Stimulated activated naive CD8-positive, alpha-beta T cell treated with anti-CD3 and anti-CD28 coated beads, Interleukin-15, amount 100 ng/mL, for 72 hours (primary cell): ENCODE measurements at places on chromosomes 2 and 18.

DNA sequence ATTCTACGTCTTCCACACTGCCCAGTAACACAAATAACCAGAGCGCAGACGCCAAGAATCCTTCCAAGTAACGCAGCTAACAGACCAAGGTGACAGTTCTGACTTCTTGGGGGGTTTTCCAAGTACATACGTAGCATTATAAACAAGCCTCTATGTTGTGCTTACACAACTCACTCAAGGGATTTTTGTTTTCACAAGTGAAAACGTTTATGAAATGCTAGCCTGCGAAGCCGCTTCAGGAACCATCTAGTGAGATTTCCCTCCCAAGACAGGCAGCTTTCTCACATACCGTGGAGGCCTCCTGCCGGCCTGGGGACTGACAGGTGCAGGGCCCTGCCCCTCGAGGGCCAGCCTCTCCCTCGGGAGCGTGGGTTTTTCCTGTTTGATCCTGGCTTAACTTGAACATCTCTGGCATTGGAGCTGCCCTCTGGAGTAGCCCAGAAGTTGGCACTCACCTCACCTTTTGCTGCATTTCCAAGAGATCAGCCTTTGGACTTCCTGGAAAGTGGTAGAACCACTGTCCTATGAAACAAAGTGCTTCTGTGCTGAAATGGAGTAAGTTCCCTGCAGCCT, 151.1 kb downstream of the MBP start:
- DNase-seq: no peak

DNA sequence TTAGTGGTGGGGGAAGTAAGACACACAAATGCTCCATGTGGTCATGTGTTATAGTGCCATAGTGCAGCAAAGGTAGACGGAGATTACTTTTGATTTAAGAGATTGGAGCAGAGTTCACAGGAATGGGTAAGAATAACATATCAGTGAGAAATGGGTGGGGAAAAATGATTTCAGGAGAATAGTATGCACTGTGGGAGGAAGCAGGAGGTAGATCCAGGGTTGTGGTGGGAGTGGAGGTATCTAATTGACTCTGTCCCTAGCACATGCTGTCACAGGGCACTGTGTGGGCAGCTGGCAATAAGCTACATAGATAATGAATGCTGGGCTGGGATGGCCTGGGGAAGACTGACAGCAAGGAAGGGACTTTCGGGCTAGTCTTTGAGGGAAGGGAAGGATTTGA, 65.3 kb downstream of the STAT1 start:
- no peak for DNase-seq

DNA sequence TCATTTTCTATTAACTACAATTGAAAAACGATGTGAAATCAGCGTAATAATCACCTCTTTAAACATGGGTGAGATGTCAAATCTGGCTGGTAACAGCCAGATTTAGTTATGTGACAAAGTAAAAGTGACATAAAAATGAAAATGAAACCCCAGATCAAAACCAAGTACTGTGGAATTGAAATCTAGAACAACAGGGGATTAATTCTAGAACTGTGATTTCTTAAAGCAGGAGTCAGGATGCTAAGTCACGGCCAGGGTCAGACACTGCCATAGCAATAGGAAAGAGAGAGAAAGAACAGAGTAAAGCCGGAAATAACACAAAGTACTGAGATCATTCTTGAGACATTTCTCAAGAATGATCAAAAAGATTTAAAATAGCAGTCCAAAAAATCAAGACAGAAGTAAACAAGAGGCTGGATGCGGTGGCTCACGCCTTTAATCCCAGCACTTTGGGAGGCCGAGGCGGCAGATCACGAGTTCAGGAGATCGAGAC, 1183.7 kb upstream of the NXPH2 start:
- no peak for DNase-seq

DNA sequence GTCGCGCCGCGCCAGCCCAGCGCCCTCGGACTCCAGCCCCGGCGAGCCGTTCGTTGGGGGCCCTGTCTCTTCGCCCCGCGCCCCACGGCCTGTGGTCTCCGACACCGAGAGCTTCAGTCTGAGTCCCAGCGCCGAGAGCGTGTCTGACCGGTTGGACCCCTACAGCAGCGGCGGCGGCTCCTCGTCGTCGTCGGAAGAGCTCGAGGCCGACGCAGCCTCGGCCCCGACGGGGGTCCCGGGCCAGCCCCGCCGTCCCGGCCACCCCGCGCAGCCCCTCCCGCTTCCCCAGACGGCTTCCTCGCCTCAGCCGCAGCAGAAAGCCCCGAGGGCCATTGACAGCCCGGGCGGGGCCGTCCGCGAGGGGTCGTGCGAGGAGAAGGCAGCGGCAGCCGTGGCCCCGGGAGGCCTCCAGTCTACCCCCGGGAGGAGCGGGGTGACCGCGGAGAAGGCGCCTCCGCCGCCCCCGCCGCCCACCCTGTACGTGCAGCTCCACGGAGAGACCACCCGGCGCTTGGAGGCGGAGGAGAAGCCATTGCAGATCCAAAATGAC, 1.4 kb downstream of the PHLPP1 start:
- DNase-seq: peak; percentile 64

DNA sequence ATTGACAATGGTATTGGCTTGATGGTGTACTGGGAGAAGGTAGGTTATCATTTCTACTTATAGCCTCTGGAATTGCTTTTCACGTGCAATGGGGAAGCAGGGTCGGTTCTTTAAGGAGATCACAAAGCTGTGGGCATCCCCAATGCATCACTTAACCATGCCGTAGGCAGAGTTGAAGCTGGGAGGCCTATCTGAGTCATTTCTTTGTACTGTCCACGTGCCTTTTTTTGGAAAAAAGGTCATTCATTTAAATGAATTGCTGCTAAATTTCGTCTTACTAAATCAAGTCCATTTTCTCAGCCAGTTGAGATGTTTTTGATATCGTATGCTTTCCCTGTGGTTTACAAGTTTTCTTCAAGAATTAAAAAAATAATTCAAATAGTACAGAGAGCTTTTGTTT, 17.2 kb upstream of the GYPC start:
- no peak for DNase-seq

DNA sequence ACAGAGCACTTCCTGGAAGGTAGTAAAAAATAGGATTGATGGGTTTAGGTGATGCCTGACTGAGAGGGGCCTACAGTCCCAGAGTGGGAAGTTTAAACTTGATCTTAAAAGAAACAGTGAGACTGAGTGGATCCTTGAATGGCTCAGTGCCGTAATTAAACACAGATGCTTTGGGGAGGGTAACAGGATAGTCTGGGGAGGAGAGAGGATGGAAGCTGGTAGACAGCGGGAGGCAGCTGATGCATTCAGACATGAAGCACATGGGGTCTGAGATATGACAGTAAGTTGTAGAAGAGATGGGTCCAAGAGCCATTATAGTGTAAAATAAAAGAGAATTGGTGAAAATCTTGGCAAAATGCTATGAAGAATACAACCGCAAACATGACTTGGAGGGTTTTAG, 54.4 kb downstream of the AOX1 start:
- no peak for DNase-seq
